Bronchial epithelial cell (primary cell): ENCODE measurements at places on chromosomes 12 and 14. TPM values are rescaled to one million over a fixed set of nuclear protein-coding genes. Genes with fewer than 3 reads are reported as not detected.

The CCDC38 gene
- total RNA-seq, result 0.13 TPM in 1 of 2 replicates, not detected in the other

The RASSF9 gene
- 2.1 and 2.7 TPM in 2 replicates for total RNA-seq

The LRFN5 gene
- under 0.01 and 0.13 TPM in 2 replicates for total RNA-seq

The ALG10 gene
- 2.6 and 6.0 TPM in 2 replicates for total RNA-seq

DNA sequence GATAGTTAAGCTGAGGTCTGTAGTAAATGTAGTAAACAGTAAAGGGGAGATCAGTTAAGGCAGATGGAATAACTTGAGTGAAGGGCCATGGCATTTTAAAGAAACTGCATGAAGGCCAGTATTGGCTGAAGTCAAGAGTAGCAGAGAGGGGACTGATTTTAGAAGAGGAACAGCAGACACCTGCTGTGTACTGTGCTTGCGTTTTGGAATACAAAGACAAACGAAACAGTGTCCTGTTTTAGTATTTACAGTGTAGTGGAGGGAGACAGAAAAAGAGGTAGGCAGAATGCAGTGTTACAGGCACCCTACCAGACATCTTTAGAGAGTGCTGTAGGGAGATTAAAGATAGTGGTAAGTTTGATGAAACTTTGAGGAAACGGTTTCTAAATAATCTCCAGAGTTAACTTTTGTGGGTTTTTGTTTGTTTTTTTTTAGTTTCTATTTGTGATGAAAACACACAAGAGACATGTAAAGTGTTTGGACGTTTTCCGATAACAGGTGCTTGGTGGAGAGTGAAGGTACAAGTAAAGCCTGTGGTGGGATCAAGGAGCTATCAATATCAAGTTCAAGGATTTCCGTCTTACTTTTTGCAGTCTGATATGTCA is 2.1 kb downstream of the HELB start:
- no peak for DNase-seq

DNA sequence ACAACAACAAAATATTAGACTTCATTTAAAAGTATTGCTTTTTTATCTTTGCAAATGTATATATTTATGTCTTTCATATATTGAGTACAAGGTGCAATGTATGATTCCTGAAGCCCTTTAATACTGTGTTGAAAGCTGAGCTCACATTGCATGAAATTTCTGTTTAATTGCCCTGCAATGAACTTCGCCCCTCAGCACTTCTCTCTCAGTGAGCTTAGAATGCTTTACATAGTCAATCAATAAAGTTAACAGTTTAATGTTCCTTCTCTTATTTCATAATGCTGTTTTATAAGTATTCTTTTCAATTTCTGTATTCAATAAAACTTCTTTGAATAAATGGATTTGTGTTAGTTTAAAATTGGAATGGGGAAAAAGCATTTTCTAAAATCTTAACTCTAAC is 607.1 kb downstream of the SOX5 start:
- DNase-seq, result no peak

GRCh38 chr12:3335078-3335487 is 155.9 kb upstream of the PRMT8 start:
- DNase-seq, result no peak

DNA sequence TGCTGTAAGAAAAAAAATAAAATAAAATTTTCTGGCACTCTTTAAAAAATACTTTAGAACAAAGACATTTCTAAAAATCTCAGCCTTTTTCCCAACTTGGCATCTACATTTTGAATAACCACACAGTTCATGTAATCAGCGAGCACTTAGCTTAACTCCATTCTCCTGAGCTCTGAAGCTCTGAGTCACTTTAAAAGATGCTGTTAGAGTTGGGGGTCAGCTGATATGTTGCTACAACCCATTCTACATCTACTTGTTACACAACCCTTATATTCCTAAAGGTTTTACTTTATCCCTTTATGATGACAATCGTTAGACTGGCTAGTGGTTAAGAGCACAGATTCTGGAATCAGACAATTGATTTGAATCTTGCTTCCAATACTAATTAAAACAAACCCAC is 48.3 kb downstream of the SLC41A2 start:
- DNase-seq, result no peak

GRCh38 chr12:64219145-64219544 is 3.0 kb downstream of the KICS2 start:
- DNase-seq, result no peak

DNA sequence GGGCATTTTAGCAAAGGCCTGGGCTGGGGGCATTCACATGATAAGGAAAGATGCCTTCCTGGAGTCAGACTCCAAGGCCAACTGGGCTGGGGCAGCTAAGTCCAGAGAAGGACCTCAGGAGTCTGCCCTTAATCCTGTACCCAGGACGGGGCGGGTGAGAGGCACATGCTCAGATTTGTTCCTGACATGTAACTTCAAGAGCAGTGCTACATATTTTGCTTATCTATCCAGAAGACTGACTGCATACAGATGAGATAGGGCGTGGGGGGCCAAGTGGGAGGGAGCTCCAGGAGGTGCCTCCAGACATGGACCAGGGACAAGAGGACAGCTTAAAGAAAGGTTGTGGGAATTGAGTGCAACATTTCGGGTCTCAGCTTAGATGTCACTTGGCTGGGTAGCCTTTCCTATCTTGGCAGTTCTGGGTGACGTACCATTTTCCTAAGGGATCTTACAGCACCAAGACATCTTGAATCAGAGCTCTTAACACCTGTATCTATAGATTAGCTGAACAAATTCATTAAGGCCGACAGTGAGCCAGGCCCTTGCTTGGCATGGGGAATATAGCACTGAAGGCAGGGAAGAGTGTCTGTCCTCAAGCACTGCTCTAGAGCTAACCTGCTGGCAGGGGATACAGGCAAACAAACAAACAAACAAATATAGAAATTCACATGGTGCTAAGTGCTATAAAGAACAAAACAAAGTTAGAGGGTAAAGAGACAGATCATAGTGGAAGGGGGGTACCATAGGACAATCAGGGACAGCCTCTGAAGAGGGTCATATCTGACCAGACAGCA is 61.2 kb downstream of the PTPN21 start:
- no peak for DNase-seq

GRCh38 chr14:91374879-91375702 is 42.5 kb downstream of the CCDC88C start:
- no peak for DNase-seq

- peak; percentile 82 for DNase-seq
Measured at GRCh38 chr12:48852734-48853688, 1.0 kb upstream of the DDX23 start.

- DNase-seq, result peak; percentile 54
Measured at GRCh38 chr14:104116756-104117340, 21.5 kb upstream of the KIF26A start.

- DNase-seq, result no peak
Measured at GRCh38 chr12:54018468-54018984, 9.7 kb upstream of the HOXC6 start.

GRCh38 chr14:99521176-99522024 is 40.2 kb downstream of the CCNK start:
- no peak for DNase-seq

DNA sequence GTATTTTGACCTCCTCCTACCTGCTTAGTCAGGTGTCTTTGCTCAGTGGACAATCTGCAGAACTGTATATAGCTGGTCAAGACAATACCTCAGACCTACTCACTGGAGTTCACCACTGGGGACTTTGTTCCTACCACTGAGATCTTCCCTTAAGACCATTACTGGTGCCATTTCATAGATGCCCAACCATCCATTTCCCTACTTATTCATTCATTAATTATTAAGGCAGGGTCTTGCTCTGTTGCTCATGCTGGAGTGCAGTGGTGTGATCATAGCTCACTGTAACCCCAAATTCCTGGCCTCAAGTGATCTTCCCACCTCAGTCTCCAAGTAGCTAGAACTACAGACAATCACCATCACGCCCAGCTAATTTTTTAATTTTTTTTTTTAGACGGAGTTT is 22.8 kb upstream of the CRADD start:
- no peak for DNase-seq

DNA sequence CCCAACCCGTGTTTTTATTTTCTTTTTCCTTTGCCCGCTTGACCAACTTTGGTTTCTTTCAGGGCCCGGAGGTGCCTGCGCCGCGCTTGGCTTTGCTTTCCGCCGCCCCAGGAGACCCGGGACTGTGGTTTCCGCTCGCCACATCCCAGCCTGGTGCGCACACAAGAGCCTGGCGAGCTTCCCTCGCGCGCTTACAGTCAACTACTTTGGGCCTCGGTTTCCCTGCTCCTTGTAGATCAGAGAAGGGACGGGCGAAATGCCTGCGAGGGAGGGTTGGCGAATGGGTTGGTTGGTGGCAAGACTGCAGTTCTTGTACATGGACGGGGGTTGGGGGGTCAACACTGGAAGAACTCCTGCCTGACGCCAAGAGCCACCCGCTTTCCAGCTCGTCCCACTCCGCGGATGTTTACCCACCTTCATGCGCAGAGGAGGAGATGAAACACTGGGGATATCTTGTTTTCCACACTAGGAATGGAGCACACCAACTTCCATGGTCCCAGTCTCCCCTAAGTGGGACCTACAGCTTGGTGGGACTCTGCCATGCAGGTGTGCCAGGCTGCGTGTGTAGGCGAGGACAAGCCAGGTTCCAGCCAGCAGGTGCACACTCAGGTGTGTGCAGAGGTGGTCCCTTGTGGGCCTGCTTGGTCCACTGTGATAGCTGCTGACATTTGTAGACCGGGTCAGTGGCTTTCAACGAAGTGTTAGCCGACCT is 16.6 kb upstream of the TBX3 start:
- DNase-seq, result no peak

- DNase-seq, result peak; percentile 85
Measured at GRCh38 chr14:22200977-22201605, 387.9 kb downstream of the DAD1 start.

- no peak for DNase-seq
Measured at GRCh38 chr12:113314121-113314529, 20.8 kb downstream of the SLC8B1 start.
